ENCODE measurements at places on chromosomes 3 and 15.

DNA sequence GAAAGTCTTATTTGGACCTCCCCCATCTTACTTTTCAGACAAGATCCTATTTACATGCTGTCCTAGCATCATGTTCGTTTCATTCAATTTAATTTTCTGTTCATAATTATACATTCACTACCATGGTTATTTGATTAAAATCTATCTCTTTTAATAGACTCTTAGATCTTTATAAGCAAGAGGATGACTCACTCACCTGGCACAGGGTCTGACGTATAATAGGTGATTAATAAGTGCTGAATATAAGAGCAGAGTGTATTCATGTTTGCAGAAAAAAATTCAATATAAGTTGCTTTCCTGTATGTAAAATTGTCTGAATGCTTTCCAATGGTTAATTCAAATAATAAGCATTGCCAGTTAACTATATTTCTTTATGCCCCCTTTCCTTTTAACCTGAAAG lies 165.5 kb upstream of the CBLB start:
- no peak for DNase-seq

DNA sequence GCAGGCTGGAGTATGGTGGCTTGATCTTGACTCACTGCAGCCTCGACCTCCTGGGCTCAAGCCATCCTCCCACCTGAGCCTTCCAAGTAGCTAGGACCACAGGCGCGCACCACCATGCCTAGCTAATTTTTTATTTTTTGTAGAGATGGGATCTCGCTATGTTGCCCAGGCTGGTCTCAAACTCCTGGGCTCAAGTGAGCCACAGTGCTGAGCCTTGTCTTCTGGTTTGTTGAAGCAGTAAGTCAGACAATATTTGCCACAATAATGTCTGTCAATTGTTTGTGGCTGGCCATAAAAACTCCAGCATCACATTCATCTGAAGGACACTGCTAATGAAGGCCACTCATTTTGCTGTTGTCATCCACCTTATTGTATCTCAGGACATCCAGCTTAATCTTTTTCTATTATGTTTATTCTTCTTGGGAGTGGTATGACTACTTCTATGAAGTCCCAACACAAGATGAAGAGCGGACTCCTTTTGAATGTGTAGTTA lies 185.9 kb downstream of the FNDC3B start:
- DNase-seq = no peak

DNA sequence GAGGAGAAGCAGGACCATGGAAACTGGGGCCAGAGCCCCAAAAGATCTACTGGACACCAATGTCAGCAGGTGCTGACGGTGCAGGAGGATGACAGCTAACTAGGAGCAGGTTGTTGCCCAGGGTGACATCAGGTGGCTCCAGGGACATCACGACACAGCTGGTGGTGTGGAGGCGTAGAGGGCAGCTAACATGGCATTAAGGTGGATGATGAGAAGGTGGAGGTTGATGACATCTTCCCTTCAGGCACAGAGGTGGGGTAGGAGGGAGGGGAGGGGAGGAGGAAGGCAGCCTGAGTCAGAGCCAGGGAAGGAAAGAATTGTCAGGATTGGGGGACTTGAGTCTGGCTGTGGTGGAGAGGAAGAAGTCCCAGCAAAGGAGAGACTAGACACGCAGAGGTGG lies 1.5 kb upstream of the EPHB1 start:
- DNase-seq = no peak

DNA sequence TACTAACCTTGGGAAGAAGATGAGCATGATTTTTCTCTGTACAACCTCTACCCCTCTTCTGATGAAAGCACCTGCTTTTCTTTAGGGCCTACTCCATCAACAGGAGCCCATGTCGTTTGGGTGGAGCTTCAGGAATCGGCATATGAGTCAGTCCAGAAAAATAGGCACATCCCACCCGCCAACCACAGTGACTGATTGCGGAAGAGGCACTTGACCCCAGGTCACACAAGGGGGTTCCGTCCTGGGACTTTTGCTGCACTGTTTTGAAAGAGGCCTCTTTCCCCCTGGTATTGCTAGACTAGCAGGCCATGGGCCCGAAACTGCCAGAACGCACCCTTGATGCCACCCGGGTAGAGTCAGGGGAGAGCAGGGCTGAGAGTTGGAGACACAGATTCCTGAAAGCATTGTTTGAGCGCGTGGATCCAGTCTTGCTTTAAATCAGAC lies 19.3 kb upstream of the NRROS start:
- no peak for DNase-seq
